ENCODE measurements at places on chromosomes 2 and 18.

- DNase-seq = no peak
These were observed 316.4 kb downstream of the DSEL start for GRCh38 chr18:67199993-67200617.

DNA sequence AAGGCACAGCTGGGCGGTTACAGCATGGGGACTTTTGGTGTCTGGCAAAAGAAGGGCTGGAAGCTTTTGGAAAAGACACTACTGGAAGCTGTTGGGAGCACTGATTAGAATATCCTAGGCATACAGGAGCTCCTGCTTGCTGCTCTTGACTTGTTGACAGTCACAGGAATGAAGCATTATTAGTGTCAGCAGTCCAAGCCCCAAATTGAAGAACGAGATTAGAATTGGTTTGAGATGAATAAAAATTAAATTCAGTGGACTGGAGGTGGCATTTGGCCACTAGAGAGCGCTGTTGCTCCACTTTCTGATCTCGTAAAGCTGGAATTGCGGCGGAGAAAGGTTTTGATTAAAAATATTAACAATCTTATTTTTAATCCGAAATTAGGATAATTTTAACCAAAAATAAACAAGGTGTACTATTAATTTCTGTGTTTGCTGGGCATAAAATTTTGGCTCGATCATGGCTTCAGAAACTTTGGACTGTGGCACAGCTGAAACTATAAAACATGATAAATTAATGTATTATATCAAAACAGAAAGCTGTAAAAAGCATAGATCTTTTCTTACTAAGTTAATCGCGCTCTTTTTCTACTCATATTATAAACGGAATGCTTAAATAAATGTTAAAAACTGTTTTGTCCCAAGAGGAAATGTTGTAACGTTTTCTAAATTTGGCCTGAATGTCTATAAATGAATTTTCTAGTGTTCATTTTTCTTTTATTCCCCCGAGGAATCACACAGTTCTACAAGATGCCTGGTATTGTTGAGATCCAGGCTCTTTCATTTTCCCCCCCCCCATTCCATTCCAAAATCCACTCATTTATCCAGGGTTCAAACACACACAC lies 2.4 kb upstream of the HOXD8 start:
- DNase-seq = peak; percentile 37

DNA sequence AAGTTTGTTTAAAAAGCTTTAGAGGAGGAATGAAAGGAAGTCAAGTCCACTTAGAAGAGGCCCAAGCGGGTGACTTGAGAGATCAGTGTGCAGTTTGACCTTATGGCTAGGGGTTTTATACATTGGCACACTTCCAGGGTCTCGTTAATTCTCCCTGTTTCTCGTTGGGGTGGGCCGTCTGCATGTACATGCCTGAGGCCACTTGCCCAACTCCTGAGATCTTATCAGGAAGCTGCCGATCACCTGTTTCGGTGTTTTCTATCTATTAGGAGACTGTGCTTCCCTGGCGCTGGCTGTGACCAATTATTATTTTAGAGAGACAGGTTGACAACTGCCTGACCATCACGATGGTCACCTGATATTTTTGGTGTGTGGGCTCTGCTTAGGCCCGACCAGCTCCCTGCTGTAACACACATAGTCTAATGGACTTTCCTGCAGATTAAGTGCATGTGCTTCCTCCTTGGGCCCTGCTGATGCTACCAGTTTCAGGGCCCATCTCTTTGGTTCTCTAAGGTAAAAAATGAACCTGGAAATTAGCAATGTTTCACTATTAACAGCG lies 31.0 kb upstream of the MSH6 start:
- DNase-seq = no peak

GRCh38 chr18:78126536-78126935 lies 853.1 kb upstream of the SALL3 start:
- no peak for DNase-seq

DNA sequence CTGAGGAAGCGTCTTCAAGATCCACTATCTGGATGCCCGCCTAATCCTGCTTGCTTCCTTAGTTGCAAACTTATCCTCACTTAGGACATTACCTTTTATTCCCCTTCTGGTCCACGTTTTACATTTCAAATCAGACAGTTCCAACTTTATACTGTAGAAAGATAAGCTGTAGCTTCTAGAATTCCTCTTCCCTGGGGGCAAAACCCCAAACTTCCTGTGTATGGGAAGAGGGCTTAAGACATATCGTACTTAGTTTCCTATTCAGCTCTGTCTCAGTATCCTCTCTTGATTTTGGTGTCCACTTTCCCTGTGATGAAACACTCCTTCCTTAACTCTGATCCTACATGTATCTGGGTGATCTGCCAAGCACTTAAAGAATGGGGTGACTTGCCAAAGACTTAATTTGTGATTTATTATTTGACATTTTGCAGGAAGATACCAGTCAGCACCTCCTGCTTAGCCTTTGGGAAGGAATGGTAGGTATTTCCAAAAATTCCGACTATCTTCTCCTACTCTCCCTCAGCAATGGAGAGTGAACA lies 245.2 kb downstream of the CDCA7 start:
- no peak for DNase-seq

GRCh38 chr2:191486584-191487320 lies 191.2 kb upstream of the NABP1 start:
- no peak for DNase-seq

GRCh38 chr2:196206804-196207203 lies 35.4 kb upstream of the STK17B start:
- no peak for DNase-seq

DNA sequence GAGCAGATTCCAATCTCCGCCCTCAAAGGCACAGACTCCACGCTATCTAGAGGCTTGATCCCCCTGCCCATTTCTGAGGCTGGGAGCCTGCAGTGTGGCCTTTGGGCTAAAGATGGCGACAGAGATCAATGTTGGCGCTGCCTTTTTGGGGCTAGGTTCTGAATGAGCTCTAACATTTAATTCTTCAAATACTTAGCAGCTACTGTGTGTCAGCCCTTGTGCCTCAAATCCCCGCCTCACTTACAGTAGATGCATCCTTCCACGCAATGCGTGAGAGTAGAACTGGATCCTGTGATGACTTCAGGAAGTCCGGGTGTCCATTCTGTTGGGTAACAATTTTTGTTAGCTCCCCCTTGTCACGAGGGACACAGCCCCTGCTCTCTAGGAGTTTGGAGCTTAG lies 12.4 kb downstream of the IL1F10 start:
- no peak for DNase-seq

DNA sequence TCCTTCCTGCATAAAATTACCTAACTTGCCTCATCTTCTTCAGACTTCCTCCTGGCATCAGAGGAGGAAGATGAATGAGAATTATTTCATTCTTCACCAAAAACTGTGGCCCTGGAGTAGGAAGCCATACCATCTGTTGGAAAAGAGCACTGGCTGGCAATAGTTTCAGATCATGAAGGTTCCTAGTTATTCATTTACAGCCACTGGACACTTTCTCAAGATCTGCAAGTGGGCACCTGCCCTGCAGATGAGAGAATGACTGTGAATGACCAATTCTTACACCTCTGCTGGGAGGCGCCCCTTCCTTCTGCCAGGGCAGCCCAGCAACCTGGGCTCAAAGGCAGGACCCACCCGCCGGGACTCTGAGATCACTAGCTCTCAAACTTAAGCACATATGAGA lies 13.0 kb downstream of the DIPK1C start:
- no peak for DNase-seq

GRCh38 chr2:132593171-132593570 lies 76.8 kb downstream of the LYPD1 start:
- no peak for DNase-seq
